ENCODE measurements at places on chromosomes 6 and 20. TPM values are rescaled to one million over a fixed set of nuclear protein-coding genes. Genes with fewer than 3 reads are reported as not detected.

The MRPS26 gene
- 78.6 TPM for polyA plus RNA-seq

The CDSN gene
- not detected for polyA plus RNA-seq

The TNXB gene
- polyA plus RNA-seq: 4.9 TPM

- no peak for DNase-seq
These were observed 456.8 kb upstream of the GJE1 start for GRCh38 chr6:141675957-141676356.

The MOXD1 gene
- 172 TPM for polyA plus RNA-seq

The PACRG gene
- polyA plus RNA-seq: 13.7 TPM

DNA sequence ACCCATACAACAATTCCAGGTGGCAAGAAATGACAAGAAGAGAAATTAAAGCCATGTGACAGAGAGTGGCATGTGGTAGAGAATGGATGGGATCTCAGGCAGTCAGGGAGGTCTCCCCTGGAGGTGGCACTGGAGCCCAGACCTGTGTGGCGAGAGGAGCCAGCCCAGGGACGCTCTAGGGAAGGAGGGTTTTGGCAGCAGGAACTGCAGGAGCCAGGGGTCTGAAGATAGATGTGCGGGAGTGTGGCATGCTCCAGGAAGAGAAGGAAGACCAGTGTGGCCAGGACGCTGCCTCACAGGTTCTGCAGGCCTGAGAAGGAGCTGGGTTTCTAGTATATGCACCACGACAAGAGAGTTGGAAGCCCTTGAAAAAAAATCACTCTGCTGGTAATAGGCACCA is 45.1 kb downstream of the SPATA2 start:
- no peak for DNase-seq

The RCAN2 gene
- polyA plus RNA-seq: 20.8 TPM

The ARFGEF3 gene
- polyA plus RNA-seq: 6.1 TPM

GRCh38 chr6:80643881-80644280 is 537.4 kb downstream of the BCKDHB start:
- DNase-seq: no peak

The TMC2 gene
- polyA plus RNA-seq: 0.43 TPM

The RRAGD gene
- polyA plus RNA-seq: 31.8 TPM

- DNase-seq: no peak
These were observed 505.6 kb downstream of the CDH26 start for GRCh38 chr20:60463798-60464197.

The FOXS1 gene
- polyA plus RNA-seq: 8.7 TPM

- DNase-seq: no peak
These were observed 76.5 kb downstream of the NRN1 start for GRCh38 chr6:5930143-5930770.

The CNR1 gene
- 0.89 TPM for polyA plus RNA-seq

DNA sequence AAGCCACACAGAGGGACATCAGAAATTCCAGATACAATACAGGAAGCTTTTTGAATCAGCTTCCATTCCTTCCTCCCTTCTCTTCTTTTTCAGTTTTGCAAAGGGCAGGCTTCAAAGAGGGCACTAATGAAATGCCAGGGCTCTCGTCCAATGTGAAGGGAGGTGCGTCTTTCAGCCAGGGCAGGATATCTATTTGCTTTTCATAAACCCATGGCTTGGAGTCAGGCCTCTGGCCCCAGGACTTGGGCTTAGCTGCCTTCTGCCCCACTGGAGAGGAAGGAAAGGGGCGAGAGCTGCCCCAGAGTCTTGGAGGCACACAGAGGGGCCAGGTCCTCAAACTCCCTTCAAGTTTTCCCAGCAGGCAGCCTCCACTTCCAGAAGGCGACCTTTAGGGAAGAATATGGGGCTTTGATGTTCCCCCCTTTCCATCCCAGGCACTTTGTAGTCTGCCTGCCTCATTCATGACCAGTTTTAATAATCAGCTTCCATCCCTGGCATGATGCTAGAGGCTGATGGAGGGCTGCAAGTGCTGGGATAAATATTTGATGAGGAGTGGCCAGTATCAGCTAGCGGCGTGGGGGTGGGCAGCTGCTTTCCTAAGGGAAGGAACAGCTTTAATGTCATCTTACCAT is 234.8 kb downstream of the NRN1 start:
- no peak for DNase-seq

- no peak for DNase-seq
These were observed 7.5 kb downstream of the F13A1 start for GRCh38 chr6:6312901-6313441.

DNA sequence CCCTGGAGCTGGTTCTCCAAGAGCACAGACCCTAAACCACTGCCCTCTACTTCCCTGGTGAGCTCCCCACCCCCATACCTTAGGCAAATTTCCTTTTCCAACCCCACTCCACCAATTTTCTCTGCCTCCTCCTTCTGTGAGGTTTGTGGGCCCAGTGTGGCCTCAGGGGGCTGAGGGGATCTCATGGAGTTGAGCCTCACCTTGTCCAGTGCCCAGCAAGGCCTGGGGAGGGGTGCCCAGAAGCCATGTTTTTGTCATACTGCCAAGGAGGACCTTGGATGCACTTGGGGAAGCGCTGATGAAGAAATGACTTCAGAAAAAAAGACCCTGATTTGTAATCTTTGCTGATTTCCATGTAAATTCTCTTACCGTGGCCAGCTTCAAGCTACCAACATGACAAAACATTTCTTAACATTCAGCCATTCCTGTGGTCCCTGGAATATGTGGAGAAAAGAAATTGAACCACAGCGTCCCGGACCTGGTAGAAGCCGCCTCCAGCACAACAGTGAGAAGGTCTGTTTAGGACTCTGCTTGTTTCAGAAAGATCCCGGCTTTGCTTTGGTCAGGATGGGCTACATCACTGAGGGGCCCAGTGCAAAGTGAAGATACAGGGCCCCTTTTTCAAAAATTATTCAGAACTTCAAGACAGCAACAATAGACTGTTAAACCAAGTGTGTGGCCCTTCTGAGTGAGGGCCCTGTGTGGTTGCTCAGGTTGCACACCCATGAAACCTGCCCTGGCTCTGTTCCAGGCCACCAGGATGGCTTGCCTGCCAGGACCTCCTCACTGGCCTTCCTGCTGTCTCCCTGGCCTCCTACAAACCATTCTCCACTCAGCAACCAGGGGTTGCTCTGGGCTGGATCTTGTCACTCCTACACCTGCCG is 52.5 kb downstream of the CHMP4B start:
- no peak for DNase-seq

DNA sequence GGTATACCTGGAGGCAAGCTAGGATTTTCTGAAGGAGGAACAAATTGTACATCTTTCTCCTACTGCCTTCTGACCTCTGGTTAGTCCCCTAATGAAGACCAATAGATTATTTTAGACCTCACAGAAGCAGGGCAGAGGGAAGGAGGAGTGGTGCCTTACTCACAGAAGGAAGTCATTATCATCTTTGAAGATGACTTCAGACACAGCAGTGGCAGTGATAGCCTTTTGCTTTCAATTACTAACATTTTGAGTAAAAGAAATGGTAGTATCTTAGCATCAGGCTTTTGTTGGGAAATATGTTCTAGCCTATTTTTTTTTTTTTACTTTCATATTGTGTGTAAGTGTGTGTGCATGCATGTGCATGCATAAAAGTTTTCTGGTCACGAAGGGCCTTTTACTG is 164.2 kb upstream of the PLN start:
- DNase-seq: no peak

- DNase-seq: no peak
These were observed 1.7 kb downstream of the IP6K3 start for GRCh38 chr6:33744895-33745546.

GRCh38 chr6:150770637-150771036 is 94.9 kb upstream of the MTHFD1L start:
- no peak for DNase-seq

The CTNNBL1 gene
- 48.7 TPM for polyA plus RNA-seq

DNA sequence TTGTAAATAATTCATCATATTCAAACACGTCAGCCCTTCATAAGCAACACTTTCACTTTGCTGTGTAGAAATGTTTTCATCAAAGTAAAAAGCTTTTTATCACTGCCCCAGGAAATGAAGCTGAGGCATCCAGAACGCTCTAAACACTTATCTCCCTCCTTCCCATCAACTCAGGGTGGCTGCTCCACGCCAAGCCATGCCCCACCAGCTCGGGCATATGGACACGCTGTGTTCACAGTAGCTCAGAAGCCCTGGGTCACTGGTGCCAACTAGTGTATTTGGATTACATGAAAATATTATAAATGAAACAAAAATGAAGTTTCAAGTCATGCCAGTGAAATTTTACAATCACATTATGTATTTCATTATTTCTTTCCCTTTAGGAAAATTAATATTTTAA is 10.3 kb downstream of the PDE10A start:
- DNase-seq: no peak

The NPEPL1 gene
- polyA plus RNA-seq: 39.7 TPM

The CCDC170 gene
- polyA plus RNA-seq: 2.7 TPM

DNA sequence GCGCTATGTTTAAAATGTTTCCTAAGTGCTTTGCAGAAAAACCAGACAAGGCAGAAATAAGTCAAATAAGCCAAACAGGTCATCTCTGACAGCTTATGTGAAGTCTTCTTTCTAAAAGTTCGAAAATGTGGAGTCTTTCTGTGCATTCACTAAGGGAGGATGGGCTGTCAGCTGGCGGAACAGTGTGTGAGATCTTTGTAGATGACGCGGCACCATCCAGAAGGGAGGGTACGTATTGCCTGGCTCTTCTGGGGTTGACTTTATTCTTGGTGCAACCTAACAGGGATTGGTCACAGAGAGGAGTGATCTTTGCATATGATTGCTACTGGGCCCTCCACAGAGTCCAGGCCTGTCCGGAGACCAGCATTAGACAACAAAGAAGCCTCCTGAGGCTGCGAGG is 114.5 kb upstream of the EDN1 start:
- no peak for DNase-seq

The WFDC10B gene
- polyA plus RNA-seq: not detected

The ARID1B gene
- polyA plus RNA-seq: 81.1 TPM

GRCh38 chr6:119929121-119929520 is 579.6 kb upstream of the MAN1A1 start:
- DNase-seq: no peak

GRCh38 chr6:36546308-36546919 is 865 bp downstream of the STK38 start:
- DNase-seq: peak; percentile 26

The CST1 gene
- polyA plus RNA-seq: not detected

- no peak for DNase-seq
These were observed 6.2 kb downstream of the CST11 start for GRCh38 chr20:23446505-23446904.

- no peak for DNase-seq
These were observed 56.5 kb downstream of the PTPRK start for GRCh38 chr6:128463942-128464341.

GRCh38 chr20:21808139-21808538 is 102.7 kb downstream of the PAX1 start:
- DNase-seq: no peak

The GLYATL3 gene
- not detected for polyA plus RNA-seq

The DBNDD2 gene
- polyA plus RNA-seq: 21.9 TPM

The SMLR1 gene
- polyA plus RNA-seq: 4.4 TPM

The CLVS2 gene
- 0.22 TPM for polyA plus RNA-seq

DNA sequence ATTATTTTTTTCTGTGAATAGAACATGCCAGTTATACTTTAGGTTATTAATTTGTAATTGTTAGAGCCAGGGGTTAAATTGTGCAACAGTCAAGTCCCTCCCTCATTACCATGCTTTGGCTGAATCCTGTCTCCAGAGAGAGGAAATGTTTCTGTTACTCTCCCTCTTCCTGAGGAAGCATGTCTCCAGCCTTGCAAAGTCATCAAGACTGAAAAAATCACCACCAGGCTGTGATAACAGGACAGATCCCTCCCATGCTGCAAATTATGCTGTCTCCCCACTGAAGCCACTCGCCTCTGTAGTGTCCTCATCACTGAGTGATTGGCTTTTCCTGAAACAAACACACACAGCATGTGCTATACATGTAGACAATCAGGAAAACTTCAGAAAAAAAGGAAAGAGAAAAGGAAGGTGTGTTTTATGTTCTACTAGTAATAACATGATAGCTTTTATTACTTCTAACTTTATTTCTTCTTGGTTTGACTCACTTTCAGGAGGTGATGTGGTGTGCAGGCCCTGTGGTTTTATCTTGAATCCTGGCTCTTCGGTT is 290.0 kb upstream of the JAG1 start:
- no peak for DNase-seq
